ENCODE measurements at places on chromosomes 5 and 9. TPM values are rescaled to one million over a fixed set of nuclear protein-coding genes. Genes with fewer than 3 reads are reported as not detected.
A peak's percentile ranks its signal among the peaks of the same experiment; 100 is the strongest.

The CCNJL gene
- 0.03 TPM for polyA plus RNA-seq

The MYMK gene
- not detected for polyA plus RNA-seq

The ACOT12 gene
- not detected for polyA plus RNA-seq

The CARD6 gene
- 5.8 TPM for polyA plus RNA-seq

GRCh38 chr9:81414836-81415235, 274.5 kb downstream of the TLE1 start:
- no peaks in the 10 kb centered on the region for H3K27me3 ChIP-seq
- H3K36me3 ChIP-seq, result no peaks in the 10 kb centered on the region
- no peak overlapping the region for H3K27ac ChIP-seq
- H3K4me1 ChIP-seq, result peaks cover 7% of the 10 kb centered on the region
- no peak overlapping the region for H3K4me3 ChIP-seq
- DNase-seq, result peak; percentile 57

- DNase-seq, result no peak
- H3K4me3 ChIP-seq, result no peak overlapping the region
- no peaks in the 10 kb centered on the region for H3K4me1 ChIP-seq
- H3K27me3 ChIP-seq, result no peaks in the 10 kb centered on the region
These were observed 49.9 kb upstream of the GPR151 start for GRCh38 chr5:146565764-146566367.

GRCh38 chr9:7762600-7762999, 37.0 kb downstream of the DMAC1 start:
- DNase-seq, result no peak
- no peaks in the 10 kb centered on the region for H3K36me3 ChIP-seq
- no peak overlapping the region for H3K4me3 ChIP-seq
- no peaks in the 10 kb centered on the region for H3K4me1 ChIP-seq

DNA sequence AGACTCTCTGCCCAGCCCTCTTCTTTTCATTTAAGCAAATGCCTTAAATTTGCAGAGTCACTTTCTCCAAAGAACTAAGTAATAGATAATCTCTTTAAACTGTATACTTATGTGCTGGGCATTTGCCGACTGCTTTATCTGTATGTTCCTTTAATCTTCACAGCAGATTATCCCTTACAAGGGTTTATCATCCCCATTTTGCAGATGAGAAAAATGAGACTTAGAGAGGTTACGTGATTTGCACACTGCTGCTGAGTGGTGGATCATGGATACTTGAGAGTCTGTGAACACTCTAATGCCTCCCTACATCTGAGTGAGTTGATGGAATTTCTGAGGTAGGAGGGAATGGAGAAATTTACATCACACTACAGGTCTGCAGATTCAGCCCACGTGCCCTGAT, 4.2 kb downstream of the ZNF79 start:
- DNase-seq, result no peak
- H3K36me3 ChIP-seq, result peaks cover 27% of the 10 kb centered on the region
- no peak overlapping the region for H3K4me3 ChIP-seq
- H3K4me1 ChIP-seq, result peaks cover 19% of the 10 kb centered on the region
- no peaks in the 10 kb centered on the region for H3K27me3 ChIP-seq

- no peaks in the 10 kb centered on the region for H3K27me3 ChIP-seq
- no peaks in the 10 kb centered on the region for H3K36me3 ChIP-seq
- DNase-seq, result no peak
- no peaks in the 10 kb centered on the region for H3K4me1 ChIP-seq
These were observed 302.7 kb upstream of the NREP start for GRCh38 chr5:112059579-112060135.

DNA sequence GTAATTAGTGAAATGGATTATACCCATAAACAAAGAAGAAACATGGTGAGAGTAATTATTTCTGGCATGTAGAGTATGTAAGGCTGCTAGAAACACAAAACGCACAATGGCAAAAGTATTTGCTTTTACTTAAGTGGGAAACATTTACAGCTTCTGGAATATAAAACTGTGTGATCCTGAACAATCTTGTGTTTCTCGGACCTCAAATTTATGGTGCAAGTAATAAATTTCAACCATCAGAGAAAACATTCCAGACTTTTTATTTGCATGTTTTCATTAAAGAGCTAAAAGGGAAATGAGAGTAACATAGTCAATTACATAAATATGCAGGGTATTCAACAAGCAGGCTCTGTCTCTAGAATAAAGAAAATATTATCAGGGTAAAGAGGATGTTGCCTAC, 17.2 kb upstream of the PRR16 start:
- no peaks in the 10 kb centered on the region for H3K4me1 ChIP-seq
- no peak overlapping the region for H3K27ac ChIP-seq
- H3K27me3 ChIP-seq, result no peaks in the 10 kb centered on the region
- H3K36me3 ChIP-seq, result no peaks in the 10 kb centered on the region

- H3K4me3 ChIP-seq, result no peak overlapping the region
- no peaks in the 10 kb centered on the region for H3K4me1 ChIP-seq
- H3K27ac ChIP-seq, result no peak overlapping the region
- DNase-seq, result no peak
- no peaks in the 10 kb centered on the region for H3K36me3 ChIP-seq
These were observed 26.9 kb downstream of the EGFLAM start for GRCh38 chr5:38285226-38285625.

DNA sequence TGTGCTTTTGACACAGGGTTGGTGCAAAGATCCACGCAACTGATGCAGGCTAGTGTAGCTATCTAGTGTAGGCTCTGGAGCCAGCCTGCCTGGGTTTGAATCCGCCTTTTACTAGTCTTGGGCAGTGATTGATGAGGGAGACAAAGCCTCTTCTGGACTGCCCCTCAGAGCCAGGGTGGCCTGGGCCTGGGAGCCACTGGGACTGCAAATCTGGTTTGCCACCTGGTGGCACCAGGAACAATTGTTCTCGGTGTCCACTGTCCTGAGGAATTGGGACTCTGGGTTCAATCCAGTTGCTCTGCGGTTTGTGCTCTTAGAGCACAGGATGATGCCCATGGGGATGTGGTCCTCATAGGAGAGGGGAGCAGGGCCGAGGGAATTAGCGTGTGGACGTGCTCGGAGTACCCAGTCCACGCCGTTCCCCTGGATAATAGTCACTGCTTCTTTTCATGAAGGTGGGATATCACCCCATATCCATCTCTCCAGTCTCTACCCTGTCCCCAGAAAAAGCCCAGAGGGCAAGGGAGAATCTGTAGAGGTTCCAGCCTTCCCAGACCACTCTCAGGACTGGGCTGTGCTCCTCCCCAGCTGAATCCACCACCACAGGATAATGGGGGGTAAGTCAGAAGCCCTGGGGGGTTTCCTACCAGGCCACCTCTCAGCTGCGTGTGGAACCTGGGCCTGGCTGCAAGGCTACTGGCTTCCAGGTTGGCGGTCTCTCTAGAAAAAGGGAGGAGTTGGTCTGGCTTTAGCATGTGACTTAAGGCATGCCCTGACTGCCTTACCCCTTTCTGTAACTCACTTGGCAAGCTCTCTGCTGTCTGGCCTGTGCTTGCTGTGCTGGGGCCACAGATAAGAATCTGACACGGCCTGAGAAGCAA, 1.9 kb downstream of the B4GALT7 start:
- H3K36me3 ChIP-seq, result peaks cover 27% of the 10 kb centered on the region
- H3K27ac ChIP-seq, result no peak overlapping the region
- DNase-seq, result no peak
- H3K27me3 ChIP-seq, result no peaks in the 10 kb centered on the region
- H3K4me1 ChIP-seq, result peaks cover 23% of the 10 kb centered on the region

DNA sequence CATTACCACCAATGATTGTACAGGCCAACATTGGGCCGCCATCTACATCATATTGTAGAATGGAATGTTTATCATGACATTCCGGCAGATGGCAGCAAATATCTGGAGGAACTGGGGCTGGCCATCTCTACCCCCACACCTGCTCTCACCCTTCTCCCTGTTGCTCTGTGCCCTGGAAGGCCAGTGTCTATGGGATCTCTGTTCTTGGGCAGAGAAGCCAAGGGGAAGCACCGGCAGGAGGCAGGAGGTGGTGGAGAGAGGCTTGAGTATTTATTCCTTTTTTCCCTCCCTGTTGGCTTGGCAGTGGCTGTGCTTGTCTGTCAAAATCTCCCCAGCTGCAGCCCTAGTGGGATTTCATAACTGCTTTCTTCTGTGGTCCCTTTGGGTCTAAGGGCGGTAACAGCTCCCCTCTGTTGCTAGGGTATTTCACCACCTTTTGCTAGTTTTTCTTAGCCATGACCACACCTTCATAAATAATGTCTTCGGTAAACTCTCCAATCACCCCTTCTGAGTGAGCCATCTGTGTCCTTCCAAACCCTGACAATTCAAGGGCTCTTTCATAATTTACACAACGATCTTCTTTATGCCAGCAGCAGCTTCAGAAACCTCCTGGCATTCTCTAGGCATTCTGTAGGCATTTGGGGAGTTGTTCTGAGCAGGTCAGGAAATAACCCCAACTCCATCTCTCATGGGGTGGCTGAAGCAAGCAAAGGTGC, 225.8 kb downstream of the MELK start:
- no peaks in the 10 kb centered on the region for H3K36me3 ChIP-seq
- no peak overlapping the region for H3K4me3 ChIP-seq
- no peak overlapping the region for H3K27ac ChIP-seq
- no peaks in the 10 kb centered on the region for H3K4me1 ChIP-seq
- DNase-seq, result no peak

DNA sequence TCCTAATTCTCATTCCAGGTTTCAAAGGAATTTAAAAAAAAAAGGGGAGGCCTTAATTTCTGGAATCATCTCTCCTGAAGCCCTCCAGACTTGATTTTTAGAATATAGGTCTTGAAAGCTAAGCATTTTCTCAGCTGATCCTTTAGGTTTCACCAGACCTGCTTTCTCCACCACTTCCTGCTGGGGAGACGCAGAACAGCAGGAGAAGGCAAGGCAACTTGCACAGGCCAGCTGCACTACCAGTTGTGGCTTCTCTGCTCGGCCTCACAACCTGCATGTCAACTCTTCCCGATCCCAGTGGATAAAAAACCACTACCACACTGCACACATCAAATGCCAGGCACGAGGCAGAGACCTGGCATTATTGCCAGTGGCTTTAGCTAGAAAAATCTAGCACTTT, 119.8 kb downstream of the SIL1 start:
- H3K27ac ChIP-seq, result no peak overlapping the region
- no peak overlapping the region for H3K4me3 ChIP-seq
- peaks cover 18% of the 10 kb centered on the region for H3K4me1 ChIP-seq
- no peaks in the 10 kb centered on the region for H3K27me3 ChIP-seq
- H3K36me3 ChIP-seq, result no peaks in the 10 kb centered on the region
- no peak for DNase-seq

DNA sequence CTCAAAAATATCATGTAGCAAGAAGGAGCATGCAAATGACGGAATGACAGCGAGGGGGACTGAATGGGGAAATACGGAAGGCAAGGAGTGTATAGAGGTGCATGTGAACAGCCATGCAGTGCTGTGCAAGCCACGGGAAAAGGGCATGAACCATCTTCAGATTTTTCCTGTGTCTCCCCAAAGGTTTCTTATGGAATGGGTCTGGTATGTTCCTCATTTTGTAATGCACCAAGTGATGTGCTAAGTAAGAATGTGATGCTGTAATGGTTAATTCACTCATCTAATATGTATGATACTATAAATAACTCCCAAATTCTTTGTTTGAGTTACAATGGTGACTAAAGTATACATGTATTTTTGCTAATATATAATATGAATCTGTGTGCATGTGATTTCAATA, 99.0 kb upstream of the DAB2 start:
- no peak for DNase-seq
- no peaks in the 10 kb centered on the region for H3K27me3 ChIP-seq
- peaks cover 27% of the 10 kb centered on the region for H3K4me1 ChIP-seq
- H3K27ac ChIP-seq, result no peak overlapping the region
- no peaks in the 10 kb centered on the region for H3K36me3 ChIP-seq

GRCh38 chr5:96680759-96681470, 18.7 kb downstream of the CAST start:
- no peak overlapping the region for H3K4me3 ChIP-seq
- H3K27ac ChIP-seq, result peak overlapping the region; percentile 14

DNA sequence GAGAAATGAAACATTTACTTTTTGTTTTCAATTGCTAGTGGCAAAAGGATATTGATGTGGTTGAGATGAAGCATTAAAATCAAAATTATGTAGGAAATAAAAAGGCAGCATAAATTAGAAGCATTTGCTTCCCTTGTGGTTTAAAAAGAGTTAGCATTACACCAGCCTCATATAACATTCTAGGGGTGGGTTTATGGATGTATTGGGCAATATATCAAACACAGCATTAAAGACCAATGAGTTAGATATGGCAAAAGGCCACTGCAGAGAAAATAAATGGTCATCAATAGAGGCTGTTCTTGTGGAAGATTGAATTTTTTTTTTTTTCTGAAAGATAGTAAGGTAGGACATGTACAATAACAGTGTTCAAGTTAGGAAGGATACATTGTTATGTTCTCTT, 473.0 kb downstream of the TLR4 start:
- H3K4me1 ChIP-seq, result no peaks in the 10 kb centered on the region
- no peak overlapping the region for H3K4me3 ChIP-seq
- no peak overlapping the region for H3K27ac ChIP-seq
- no peaks in the 10 kb centered on the region for H3K36me3 ChIP-seq
- no peak for DNase-seq

GRCh38 chr5:43412644-43413043, 453 bp upstream of the CCL28 start:
- H3K27me3 ChIP-seq, result no peaks in the 10 kb centered on the region
- no peaks in the 10 kb centered on the region for H3K4me1 ChIP-seq
- no peak for DNase-seq
- H3K27ac ChIP-seq, result no peak overlapping the region
